ENCODE measurements at places on chromosomes 4 and X.

GRCh38 chr4:179855469-179855868 lies 2387.7 kb upstream of the TENM3 start:
- DNase-seq: no peak

- DNase-seq: no peak
These were observed 310.2 kb upstream of the TBX22 start for GRCh38 chrX:79704325-79704724.

- DNase-seq: no peak
These were observed 99.0 kb downstream of the ZAR1 start for GRCh38 chr4:48589098-48589445.

DNA sequence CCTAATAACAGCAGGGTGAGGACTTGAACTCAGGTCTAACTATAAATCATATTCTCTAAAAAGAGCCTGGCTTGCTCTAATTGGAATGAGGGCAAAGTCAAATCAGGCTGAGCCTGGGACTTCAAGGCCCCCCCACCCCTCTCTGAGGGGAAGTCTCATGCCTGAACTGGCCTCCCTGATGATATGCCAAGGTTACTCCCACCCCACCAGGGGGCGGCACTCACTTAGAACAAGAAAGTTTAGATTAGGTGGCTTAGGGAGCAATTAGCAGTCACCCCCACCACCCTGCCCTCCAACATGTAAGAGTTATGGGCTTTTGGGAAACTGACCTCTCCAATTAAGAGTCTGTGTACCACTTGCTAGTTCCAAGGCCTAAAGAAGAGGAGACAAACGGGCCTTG lies 2.7 kb downstream of the FOXO4 start:
- DNase-seq: peak; percentile 75

DNA sequence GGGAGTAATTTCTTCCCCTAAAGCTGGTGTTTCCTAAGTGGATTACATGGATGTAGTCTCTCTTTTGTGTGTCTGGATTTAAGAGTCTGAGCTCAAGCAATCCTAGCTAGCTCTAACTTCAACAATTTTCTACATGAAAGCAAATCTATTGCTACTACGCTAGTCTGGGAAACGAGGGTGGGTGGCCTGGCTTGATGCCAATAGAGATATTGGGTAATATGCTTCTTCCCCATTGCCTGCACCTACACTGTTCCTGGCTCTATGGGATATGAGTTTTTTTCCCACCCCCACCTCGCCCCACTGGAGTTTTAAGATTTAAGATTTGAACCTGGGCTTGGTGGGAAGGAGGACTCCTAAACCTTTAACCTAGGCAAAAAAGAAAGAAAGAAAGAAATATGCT lies 158.8 kb downstream of the RBM46 start:
- DNase-seq: no peak

DNA sequence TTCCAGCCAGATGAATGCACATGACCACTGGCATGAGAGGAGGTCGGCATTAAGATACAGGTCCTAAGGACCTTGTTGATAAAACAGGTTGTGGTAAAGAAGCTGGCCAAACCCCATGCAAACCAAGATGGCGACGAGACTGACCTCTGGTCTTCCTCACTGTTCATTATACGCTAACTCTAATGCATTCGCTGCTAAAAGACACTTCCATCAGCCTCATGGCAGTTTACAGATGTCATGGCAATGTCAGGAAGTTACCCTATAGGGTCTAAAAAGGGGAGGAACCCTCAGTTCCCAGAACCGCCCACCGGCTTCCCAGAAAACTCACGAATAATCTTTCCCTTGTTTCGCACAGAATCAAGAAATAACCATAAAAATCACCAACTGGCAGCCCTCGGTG lies 182.4 kb downstream of the DHRSX start:
- no peak for DNase-seq

GRCh38 chr4:83552083-83552482 lies 16.2 kb downstream of the GPAT3 start:
- DNase-seq: no peak

DNA sequence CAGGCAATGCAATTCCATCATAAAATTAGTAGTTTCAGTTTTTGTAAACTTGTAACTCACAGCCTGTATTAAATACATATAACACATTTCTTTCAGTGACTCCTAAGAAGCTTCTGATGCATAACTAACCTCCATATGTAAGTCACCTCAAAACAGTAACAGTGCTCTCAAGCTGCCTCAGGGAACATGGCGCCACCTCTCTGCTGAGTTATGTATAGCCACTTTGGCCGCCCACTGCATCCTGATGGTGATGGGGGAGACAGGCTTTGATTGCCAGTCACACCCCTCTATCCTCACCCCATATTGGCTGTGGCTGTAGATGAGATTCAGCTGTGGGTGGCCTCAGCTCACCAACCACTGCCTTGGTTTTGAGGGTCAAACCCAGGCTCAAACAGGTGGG lies 54.3 kb downstream of the LRBA start:
- DNase-seq: peak; percentile 66

GRCh38 chrX:37776987-37777325 lies 2.9 kb upstream of the CYBB start:
- DNase-seq: no peak

DNA sequence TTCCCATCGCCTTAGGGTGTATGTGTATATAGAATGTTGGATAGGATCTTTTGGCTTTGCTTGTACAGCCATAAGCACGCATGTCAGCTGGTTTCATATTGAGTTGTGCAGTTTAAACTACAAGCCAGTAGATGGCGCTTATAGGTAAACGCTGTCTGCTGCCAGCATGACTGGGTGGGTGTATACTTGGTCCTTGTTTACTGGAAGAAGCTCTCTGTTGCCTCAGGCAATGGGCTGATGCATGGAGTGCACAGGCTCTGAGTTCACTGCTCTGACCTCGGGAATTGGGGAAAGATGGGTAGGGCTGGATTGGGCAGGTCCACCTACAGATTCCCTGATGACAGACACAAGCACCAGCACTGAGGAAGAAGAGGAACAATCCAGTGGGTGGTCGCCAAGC lies 831.5 kb downstream of the STIM2 start:
- peak; percentile 24 for DNase-seq

DNA sequence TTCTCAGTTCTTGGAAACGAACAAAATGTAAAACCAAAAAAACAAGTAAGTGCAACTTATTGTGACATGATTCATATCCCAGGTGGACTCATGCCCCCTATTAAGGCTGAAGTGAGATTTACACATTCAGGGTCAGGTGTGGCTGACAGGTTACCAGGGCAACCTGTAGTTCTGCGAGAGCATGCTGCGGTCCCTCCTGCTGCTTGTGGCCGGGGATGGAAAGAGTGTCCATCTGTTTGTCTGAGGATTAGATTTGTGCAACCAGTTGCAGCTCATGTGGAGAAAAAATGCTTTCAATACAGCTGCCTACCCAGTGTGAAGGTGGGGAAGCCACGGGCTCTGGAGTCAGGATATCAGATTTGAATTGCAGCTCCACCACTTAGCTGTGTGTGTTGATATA lies 78.8 kb downstream of the FAM184B start:
- DNase-seq: no peak

DNA sequence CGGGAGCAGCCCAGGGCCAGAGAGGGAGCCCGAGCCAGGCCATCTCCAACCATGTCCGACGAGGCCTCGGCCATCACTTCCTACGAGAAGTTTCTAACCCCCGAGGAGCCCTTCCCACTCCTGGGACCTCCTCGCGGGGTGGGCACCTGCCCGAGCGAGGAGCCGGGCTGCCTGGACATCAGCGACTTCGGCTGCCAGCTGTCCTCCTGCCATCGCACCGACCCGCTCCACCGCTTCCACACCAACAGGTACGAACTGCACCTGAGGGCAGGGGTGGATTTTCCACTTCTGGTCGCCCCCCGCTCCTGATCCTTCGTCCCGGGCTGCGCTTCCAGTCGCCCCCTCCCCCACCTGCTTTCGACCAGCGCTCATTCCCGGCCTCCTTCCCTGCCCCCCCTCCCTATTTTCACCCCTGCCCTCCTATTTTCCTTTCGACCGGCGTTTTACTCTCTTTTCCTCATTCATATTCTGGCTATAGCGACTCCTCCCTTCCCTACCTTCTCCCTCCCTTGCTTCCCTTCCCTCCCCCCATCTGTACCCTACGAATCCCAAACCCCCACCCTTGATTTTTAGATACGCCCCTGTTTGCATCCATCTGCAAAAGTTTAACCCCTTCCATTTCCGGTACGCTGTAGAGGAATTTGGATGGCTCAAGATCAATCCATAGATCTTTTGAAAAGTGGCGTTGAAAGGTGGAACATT lies 633 bp downstream of the FAM199X start:
- no peak for DNase-seq

GRCh38 chr4:108171339-108172230 lies 2.9 kb upstream of the LEF1 start:
- peak; percentile 58 for DNase-seq

GRCh38 chr4:48191758-48192157 lies 57.7 kb upstream of the TXK start:
- no peak for DNase-seq

GRCh38 chrX:69238114-69238886 lies 73.0 kb upstream of the PJA1 start:
- DNase-seq: no peak

- DNase-seq: no peak
These were observed 95.1 kb upstream of the LIMCH1 start for GRCh38 chr4:41442810-41443209.

DNA sequence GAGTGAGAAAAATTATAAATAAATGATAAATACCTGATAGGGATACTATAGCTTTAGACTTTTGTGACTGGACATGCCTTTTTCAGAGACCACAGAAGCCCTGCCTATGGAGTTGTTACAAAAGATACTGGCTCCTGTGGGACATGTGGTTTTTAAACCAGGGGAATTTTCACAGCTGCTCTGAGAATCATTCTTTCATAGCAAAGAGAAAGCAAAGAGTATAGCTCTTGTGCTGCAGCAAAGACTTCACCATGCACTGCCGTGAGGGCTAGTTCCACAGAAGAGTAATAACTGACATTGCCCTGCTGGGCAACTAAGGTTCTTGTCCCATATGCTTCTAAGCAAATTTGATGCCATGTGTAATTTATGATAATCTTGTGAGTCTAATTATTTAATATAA lies 98.2 kb downstream of the MAPK10 start:
- no peak for DNase-seq

GRCh38 chr4:184664445-184665210 lies 15.1 kb downstream of the PRIMPOL start:
- DNase-seq: no peak

DNA sequence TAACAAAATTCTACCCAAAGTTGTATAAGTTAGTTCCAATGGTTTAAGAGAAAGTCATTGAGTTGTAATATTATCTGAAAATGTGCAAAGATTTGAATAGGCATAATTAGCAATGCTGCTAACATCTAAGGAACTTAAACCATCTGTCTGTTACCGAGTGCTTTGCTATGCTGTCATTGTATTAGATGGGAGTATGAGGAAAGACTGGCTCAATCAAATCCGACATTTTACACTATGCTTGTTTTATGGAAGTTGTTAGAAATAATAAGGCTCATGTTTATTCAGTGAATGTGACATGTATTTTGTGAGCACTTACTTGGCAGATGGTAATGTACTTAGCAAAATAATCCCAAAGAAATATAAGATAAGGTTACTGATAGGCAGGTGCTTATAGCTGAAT lies 1715.1 kb downstream of the PCDH7 start:
- no peak for DNase-seq

GRCh38 chr4:102139932-102140331 lies 205.3 kb downstream of the SLC39A8 start:
- no peak for DNase-seq
